ENCODE measurements at places on chromosomes 16 and 17. TPM values are rescaled to one million over a fixed set of nuclear protein-coding genes. Genes with fewer than 3 reads are reported as not detected.
A peak's percentile ranks its signal among the peaks of the same experiment; 100 is the strongest.

DNA sequence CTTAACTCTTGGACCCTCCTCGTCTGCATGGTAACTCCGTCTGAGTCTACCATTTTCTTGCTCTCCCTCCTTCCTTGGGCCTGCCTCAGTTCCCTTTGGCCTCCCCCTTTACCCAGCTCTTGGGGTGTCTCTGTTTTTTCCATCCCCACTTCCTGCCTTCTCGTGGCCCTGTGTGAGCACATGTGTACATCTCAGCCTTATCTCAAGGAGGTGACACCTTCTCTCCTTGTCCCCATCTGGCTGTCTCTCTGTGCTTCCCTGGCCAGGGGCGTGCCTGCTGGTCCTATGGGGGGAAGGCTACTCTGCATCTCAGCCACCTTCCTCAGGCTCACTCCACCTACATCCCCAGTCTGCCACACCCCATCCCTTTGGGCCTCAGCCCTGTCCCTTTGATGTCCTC lies 6.6 kb downstream of the CTF1 start:
- no peak for DNase-seq

GRCh38 chr17:59627770-59628171 lies 8.1 kb downstream of the CLTC start:
- no peak for DNase-seq

DNA sequence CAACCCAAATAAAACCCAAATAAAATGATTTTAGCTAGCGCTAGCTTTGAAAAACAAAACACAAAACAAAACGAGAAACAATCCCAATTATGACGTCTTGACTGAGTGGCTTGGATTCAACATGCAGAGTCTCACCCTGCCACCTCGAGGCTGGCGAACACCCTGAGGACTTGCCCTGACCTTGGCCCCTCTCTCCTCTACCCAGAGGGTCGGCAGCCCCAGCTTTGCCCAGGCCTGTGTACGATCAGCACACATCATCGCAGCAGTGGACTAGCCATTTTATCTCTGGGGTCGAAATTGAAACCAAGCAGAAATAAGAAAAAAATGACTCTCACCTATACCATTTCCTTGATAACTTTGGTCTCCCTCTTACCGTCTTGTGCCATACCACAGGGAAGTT lies 4.9 kb downstream of the JMJD6 start:
- no peak for DNase-seq

DNA sequence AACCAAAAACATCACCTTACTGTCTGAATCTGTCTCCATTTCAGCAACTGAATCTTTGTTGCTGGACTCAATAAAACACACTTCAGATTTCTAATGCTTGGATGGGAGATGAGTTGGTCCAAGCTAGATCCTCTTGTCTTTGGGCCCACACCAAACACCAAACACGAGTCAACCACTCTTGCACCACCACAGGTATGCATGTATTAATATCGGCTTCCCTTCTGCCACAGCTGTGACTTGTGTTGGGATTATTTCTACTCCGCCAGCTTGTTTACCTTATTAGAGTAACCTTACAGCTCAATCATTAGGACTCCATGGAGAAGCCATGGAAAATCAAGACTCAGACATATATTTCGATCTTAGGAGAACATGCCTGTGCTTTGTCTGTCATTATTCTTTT lies 49.9 kb downstream of the XYLT1 start:
- DNase-seq: no peak

DNA sequence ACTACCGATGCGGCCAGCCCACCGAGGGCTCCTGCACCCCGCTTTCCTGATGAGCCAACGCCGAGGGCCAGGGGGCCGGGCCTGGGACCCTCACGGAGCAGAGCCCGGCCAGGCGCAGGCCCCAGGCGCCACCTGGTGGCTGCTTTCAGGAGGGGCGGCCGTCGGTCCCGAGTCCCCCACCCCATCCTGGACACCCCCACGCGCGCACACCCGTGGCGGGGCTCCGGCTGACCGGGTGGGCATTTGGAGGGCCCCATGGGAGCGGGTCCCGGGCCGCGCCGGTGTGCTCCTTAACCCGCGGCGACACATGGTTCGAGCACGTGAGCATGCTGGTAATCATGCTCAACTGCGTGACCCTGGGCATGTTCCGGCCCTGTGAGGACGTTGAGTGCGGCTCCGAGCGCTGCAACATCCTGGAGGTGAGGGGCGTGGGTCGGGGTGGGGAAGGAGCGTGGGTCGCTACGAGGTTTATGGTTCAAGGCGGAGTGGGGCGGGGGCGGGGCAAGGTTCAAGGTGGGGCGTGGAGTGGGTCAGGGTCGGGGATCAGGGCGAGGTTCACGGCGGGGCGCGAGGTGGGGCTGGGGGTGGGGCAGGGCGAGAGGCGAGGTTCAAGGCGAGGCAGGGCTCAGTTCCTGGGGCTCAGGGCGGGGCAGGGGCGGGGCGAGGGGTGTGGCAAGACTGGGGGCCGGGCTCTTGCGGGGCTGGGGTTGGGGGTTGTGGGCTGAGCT lies 30.2 kb downstream of the TPSG1 start:
- no peak for DNase-seq

GRCh38 chr17:36701429-36702099 lies 100.2 kb downstream of the MRM1 start:
- no peak for DNase-seq

DNA sequence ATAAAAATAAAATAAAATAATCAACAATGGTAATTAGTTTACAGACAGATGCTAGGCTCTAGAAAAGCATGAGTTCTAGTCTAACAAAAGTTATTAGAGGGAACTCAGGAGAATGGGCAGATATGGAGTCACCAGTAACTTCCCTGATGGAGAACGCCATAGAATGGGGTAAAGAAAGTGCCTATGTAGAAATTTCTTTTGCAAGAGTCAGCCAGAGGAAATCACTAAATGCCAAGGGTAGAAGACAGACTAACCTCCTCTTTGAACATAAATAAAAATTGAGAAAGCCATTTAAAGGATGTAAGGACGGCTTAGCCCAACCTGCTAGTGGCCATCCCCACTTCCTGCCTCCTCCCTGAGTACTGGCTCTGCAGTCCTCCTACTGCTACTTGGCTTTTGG lies 141.6 kb downstream of the VPS53 start:
- no peak for DNase-seq

- no peak for DNase-seq
These were observed 208.9 kb downstream of the SHISA9 start for GRCh38 chr16:13110124-13110796.

GRCh38 chr17:27294689-27295630 lies 1.0 kb downstream of the WSB1 start:
- DNase-seq: no peak

- DNase-seq: no peak
These were observed 14.4 kb downstream of the RFWD3 start for GRCh38 chr16:74652249-74652648.

DNA sequence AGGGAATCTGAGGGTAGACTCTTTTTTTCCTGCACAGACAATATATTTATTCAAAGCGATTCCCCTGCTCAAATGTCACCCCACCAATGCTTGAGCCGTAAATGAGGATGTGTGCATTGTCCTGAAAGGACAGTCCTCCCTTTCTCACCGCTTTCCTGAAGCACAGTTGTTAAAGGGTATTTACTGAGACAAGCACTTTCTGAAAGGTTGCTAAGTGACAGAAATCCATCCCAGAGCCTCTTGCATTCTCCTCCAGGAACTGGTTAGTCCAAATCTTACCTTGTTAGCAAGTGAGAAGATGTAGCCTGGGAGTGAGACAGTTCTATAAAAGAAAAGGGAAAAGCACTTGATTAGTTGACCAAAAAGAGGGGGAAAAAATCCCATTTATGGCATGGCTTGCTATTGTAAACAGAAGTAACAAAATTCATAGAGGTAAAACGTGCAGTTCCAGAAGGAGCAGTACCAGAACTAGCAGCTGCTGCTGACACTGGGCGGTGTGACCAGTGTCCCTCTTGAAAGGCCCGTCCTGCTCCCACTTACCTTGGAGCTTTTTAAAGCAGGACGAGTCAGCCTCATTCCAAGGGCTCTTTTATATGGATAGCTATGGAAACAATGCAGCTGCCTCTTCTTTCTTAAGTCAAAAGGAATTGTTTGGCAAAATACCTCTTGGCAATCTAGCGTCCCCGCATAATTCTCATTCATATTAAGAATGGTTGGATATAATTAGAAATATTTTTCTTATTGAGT lies at the start of gene MYH2:
MYH2 (minus strand) TSS at position 563 of the 747 bp plus-strand sequence. CDS start 1,738 bp downstream, outside the sequence.
- no peak for DNase-seq

DNA sequence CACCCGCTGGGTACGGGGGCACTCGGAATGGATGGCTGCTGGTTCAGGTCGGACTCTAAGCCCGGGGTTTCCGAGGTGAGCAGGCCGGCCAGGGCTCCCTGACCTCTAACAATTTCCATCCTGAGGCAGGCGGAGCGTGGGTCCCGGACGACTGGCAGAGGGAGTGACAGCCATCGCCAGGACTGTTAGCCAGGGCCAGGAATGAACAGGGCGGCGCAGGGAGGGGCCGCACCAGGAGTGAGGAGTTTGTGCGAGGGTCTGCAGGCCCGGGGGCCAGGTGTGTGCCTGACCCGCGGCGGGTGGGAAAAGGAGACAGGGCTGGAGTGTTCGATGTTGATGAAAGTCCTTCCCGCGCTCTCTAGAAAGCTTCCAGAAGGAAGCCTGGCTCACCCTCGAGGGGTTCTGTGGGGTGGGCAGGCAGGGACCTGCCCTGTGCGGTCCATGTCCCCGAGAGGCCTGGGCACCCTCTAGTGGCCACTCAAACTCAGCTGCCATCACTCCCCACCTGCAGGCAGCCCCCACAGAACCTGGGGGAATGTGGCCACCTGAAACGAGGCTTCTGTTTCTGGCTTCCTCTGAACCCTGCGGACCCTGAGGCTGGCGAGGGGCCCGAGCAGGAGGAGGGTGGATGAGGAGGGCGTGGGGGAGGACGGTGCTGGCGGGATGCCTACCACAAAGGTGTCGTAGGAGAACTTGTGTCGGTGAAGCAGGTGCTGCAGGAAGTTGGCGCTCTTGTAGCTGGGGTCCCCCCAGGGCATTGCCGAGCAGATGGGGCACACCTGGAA lies 8.2 kb downstream of the RNF166 start:
- no peak for DNase-seq

- DNase-seq: no peak
These were observed 3.2 kb downstream of the OR2C1 start for GRCh38 chr16:3358871-3359270.

DNA sequence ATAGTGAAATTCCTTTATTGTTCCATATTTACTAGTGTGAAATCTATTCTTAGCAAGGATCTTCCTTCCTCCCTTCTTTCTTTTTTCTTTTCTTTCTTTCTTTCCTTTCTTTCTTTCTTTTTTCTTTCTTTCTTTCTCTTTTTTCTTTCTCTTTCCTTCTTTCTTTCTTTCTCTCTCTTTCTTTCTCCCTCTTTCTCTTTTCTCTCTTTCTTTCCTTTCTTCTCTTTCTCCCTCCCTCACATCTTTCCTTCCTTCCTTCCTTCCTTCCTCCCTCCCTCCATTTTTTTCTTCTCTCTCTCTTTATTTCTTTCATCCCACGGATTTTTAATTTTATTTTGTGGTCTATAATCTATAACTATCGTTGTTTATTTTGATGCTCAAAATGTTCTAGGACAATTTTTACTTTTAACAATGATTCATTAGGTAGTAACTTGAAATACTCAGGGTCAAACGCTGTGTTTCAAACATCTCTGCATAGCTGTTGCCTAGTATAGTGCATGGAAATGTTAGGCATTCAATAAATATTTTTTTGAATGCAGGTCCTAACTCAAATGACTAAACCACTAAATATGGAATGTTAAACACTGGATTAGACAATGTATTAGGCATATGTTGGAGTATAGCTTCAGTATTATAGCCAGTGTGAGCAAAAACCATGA lies 178.3 kb downstream of the MAP2K6 start:
- DNase-seq: no peak

- no peak for DNase-seq
These were observed 261.7 kb upstream of the IRX3 start for GRCh38 chr16:54548281-54548680.

DNA sequence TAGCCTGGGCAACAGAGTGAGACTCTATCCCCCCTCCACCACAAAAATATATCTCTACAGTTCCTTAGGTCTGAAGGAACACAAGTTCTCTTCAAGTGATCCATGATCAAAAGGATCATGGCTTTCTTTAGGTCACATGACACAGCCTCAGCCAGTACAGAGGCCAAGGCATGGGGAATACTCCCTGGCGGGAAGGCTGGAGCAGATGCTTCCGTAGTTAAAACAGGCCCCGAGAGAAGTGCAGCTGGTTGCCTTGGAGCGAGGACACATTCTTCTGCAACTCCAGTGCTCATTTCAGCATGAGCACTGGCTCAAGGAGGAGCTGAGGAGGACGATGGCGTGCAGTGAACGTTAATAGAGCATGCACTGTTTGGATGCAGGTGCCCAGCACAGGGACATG lies 13.5 kb downstream of the CDIP1 start:
- peak; percentile 13 for DNase-seq

DNA sequence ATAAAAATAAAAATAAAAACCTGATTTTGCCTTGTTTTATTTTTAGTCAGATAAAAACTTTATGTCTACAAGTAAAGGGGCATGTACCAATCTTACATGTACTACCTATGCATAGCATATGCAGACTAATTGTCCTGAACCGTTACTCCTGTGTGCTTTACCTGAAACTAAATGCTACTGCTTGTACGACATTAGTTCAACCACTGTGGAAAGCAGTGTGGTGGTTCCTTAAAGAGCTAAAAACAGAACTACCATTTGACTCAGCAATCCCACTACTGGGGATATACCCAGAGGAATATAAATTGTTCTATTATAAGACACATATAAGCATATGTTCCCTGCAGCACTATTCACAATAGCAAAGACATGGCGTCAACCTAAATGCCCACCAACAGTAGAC lies 426.0 kb upstream of the PMFBP1 start:
- no peak for DNase-seq

DNA sequence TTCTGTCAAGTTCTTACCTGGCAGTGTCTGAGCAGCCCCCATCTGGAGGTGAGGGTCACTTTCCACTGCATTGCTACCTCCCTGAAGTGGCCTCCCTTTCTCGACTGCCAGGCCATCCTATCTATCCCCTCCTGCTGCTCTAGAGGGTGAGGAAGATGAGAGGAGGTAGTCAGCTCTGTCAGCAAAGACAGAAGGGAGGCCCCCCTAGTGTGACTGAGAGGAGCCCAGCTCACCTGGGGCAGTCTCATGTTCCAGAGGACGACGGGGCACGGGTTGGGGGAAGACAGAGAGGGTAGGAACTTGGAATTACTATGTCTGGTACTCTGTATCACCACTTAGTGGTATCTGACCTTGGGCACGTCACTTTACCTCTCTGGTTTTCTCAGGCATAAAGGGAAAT lies 22.0 kb downstream of the MYO19 start:
- DNase-seq: no peak

DNA sequence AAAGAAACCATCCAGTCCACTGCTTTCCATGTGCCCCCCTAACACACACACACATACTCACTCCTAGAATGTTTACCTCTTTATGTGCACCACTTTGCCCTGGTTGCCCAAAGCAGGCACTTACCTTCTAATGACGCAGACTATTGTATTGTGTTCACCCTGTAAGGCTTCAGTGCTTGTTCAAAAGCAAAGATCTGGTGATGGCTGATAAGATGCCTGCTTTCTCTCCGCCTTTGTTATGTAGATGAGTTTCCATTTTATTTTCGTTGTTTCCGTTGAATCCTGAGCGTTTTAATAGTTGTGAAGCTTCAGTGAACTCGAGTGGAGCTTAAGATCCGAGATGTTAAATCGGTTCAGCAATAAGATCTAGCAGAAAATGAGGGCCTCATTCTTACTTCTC lies 452.7 kb downstream of the TMEM114 start:
- DNase-seq: no peak

- peak; percentile 32 for DNase-seq
These were observed 26.0 kb downstream of the CD300LF start for GRCh38 chr17:74686761-74687160.

CCDC78 gene
- total RNA-seq: 11.9 TPM

ALKBH5 gene
- 106 TPM for total RNA-seq

GJC1 gene
- total RNA-seq: 0.67 TPM

HSPB9 gene
- total RNA-seq: not detected

SLFN14 gene
- 1.3 TPM for total RNA-seq

DNAAF1 gene
- 0.72 TPM for total RNA-seq

C17orf67 gene
- 4.3 TPM for total RNA-seq
